Progenitor cell of endocrine pancreas (in vitro differentiated cells): ENCODE measurements at places on chromosomes 16 and 17. TPM values are rescaled to one million over a fixed set of nuclear protein-coding genes. Genes with fewer than 3 reads are reported as not detected.

CSH2 gene
- not detected in 2 replicates for total RNA-seq

DBNDD1 gene
- 53.8 and 57.4 TPM in 2 replicates for total RNA-seq

BANP gene
- 41.5 and 53.9 TPM in 2 replicates for total RNA-seq

TMC7 gene
- total RNA-seq: 4.8 and 6.2 TPM in 2 replicates

FOXF1 gene
- not detected in 2 replicates for total RNA-seq

PLXDC1 gene
- total RNA-seq: 2.3 and 3.7 TPM in 2 replicates

KRT20 gene
- not detected in 2 replicates for total RNA-seq

DOC2B gene
- 1.2 and 1.3 TPM in 2 replicates for total RNA-seq

TBC1D3E gene
- total RNA-seq: 0.14 TPM in 1 of 2 replicates, not detected in the other

RDM1 gene
- total RNA-seq: 4.2 and 4.8 TPM in 2 replicates

SLC16A13 gene
- total RNA-seq: 19.6 and 20.3 TPM in 2 replicates

IRF8 gene
- 2.0 TPM in 2 replicates for total RNA-seq

- DNase-seq: peak; percentile 59
Observed at GRCh38 chr17:29572691-29573557, 4.4 kb downstream of the TP53I13 start.

DNA sequence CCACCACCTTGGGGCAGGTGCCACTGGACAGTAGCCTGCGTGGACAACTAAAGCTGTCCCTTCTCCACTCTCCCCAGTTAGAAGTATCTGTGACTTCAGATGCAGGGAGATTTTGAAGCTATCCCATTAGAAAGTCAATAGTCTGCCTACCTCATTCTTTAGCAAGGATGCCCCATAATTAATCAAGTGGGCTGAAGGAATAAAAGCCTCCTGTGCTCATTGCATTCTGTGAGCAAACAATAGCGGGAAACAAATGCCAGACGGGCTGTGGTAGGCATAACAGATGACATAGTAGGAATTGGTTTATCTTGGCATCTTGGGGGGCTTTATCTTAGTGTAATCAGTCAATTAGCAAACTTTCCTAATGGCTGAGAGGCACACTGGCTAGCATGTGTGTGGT lies 96.7 kb upstream of the HSBP1 start:
- DNase-seq: no peak

DNA sequence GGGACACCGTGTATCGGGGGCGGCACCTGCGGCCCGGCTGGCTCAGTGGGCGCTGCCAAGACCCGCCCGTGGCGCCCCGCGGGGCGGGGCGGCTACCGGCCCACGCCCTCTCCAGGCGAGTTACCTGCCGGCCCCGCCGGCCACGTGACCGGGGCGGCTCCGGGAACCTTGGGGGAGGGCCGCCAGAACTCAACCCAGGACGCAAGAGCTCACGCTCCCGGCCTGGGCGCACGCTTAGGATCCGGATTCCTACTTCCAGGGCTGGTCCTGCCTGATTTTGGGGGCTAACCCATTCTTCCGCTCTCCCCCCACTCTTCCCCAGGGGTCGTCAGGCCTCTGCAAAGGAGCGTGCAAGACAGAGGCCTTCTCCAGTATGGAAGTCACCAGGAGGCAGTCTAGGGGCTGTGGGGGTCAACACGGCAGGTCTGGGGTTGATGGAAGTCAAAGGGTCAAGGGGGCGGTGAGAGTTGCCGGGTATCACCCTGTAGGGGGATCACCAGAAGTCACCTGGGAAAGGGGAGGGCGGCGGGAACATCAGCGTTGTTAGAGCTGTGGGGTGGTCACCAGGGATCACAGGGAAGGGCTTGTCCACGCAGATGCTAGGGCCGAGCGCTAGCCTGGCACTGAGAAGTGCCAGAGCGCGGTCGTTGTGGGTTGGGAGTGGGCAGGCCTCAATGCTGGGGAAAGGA lies 354 bp upstream of the ESRP2 start:
- DNase-seq: peak; percentile 67

DNA sequence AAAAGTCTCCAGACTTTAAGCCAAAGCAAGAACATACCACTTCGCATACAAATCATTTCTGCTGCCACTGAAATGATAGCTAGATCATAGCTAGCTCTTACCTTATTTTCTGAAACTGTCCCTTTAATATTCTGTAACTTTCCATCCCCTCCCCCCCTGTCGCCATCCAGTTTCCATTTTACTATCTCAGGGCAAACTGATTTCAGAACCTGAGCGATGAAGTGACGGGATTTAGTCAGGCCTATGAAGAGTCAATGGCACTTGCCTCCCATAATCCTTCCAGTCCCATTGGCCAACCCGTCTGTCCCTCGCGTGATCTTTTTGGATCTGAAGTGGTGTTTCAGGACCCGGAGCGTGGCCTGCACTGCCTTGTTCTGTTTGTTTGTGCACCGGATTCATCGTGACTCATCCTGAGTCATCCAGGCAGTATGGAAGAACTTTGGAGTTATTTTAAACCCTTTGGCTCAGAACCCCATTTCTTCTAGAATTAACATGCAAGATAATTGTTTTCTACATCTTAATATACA lies 199.8 kb upstream of the CHMP6 start:
- no peak for DNase-seq

GRCh38 chr17:41098481-41098880 lies 539 bp upstream of the KRTAP4-8 start:
- no peak for DNase-seq

DNA sequence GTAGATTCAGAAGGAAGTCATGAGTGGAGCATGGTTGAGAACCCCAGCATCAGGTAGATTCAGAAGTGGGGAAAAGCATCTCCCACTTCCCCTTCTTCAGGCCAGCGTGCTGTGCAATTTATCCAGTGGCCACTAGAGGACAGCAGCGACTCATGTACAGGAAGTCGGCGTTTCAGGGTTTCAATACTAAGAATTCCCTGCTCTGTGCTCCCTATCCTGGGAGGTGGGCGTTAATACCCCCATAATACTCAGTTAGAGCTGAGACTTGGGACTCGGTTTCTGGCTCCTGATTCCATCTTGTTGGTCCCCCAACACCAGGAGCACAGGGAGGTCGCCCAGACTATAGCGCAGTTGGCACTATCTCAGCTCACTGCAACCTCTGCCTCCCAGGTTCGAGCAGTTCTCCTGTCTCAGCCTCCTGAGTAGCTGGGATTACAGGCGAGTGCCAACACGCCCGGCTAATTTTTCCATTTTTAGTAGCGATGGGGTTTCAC lies 75.3 kb upstream of the AMZ2 start:
- peak; percentile 59 for DNase-seq

DNA sequence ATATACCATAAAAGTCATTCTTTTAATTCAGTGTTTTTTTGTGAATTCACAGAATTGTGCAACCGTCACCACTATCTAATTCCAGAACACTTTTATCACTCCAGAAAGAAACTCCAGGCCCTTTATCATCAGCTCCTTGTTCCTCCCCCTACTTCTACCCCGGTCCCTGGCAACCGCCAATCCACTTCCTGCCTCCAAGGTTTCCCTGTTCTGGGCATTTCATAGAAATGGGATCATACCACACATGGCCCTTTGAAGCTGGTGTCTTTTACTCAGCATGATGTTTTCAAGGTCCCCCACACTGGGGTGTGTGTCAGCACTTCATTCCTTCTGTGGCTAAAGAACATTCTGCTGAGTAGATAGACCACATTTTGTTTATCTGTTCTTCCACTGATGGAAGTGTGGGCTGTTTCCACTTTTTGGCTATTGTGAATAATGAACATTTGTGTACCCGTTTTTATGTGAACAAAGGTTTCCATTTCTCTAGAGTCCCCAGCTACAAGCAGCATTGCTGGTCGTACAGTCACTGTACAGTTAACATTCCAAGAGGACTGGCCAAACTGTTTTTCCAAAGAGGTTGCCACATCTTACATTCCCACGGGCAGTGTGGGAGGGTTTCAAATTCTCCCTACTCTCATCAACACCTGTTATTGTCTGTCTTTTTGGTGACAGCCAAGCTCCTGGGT lies 75.8 kb upstream of the ZNF469 start:
- no peak for DNase-seq

GRCh38 chr17:81672504-81672903 lies 6.0 kb downstream of the CCDC137 start:
- DNase-seq: no peak

- DNase-seq: no peak
Observed at GRCh38 chr17:35166526-35166925, 18.9 kb downstream of the UNC45B start.

DNA sequence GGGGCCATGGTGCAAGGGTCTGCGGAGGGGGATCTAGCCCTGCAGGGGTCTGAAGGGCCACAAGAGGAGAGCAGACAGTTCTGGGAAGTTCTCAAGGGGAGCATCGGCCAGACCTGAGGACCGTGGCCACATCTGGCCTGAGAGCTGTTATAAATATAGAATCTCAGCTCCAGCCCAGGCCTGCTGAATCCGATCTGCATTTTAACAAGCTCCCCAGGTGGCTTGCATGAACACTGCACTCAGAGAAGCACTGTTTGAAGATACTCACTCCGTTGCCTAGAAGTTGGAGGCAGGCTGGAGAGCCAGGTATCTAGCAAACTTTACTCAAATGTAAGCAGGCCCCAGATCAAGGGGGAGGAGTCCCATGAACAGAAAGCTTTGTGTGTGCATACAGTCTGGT lies 61.3 kb downstream of the NKD1 start:
- no peak for DNase-seq

DNA sequence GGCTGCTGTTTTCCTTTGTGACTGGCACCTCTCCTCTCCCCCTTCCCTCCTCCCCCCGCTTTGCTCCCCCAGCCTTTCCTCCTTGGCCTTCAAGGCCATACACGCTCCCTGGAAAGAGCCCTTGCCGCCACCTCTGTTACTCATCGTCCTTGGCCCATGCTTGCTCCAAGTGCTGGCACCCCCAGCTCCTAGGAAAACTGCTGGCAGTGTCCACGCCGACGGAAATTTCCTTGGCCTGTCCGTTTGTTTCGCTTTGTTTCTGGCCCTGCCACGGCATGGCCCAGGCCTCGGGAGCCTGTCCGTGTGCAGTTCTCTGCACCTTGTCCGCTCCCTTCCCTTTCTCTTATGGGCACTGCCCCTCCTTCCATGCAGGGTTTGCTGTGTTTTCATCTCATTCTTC lies 18.0 kb downstream of the CA5A start:
- DNase-seq: no peak

DNA sequence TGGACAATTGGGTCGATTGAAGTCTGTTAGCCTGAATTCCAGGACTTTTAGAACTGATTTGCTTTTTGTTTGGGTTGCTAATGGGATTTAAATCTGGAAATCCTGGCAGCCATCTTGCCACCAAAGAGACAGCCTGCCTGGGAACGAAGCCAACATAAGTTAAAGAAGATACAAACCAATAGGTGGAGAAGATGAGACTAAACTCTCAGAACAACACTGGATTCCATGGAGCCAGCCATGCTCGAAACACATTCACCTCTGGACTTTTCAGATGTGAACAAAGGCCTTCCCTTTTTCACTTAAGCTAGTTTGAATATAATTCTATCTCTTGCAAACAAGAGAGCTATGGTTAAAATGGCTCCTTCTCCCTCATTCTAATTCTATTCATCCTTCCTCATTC lies 135.9 kb downstream of the TOX3 start:
- DNase-seq: no peak

DNA sequence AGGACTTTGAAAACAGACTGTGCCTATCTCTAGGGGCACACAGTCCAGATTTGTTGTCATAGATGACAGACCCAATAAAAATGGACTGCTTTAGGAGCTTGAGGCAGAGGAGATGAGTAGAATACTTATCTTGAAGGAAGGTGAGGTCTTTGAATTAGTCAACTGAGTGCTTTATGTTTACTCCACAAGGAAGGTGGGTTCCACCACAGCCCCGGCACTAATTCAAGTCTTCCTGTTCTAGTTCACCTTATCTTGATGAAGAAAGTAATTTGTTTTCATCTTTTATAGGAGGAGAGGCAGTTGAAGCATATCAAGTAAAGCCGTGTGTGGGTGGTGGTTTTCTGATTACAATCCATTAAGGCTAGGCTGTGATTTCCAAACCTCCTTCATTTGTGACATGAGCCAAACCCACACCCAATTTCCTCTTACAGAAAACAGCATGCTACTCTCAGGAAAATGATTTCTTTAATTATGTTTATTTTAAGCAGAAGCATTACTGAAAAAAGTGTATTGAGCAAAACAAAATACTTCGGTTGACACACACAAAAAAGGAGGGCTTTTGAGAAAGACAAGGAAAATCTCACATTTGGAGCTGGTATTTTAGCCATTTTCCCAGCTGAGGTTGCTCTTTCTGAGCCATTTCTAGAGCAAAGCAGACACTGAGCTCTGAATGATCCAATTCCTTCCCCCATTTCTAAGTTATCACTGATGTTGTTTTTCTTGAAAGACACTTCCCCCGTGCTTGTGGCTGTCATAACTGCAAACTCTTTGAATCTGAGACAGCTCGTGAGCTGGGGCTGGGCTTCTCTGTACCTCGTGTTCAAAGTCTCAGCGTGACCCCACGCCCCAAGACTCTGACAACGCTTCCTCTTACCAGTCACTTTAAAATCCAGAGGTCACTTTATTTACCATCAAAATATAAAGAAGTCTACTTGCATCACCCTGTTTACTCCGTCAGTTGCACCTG lies 35.4 kb downstream of the CDRT15 start:
- DNase-seq: no peak

GRCh38 chr17:82232876-82233785 lies 4.3 kb downstream of the SLC16A3 start:
- DNase-seq: no peak

- DNase-seq: no peak
Observed at GRCh38 chr17:73799781-73800627, 155.8 kb upstream of the SDK2 start.

DNA sequence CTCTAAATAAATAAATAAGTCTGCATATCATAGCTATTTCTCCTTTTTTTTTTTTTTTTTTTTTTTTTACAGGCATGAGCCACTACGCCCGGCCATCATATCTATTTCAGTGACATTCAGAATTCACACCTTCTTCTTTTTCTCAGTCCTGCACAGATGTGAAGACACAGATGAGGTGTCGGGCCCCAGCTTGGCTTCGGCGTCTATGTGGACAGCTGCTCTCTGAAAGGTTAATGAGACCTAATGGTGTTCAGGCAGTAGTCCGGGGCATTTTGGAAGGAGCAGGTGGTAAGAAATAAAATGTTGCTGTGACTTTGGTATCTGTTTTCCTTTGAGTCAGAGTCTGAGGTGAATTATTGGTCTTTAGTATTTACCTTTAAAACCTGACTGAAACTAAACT lies 23.6 kb downstream of the TANGO6 start:
- no peak for DNase-seq

GRCh38 chr17:80584176-80584905 lies 39.7 kb downstream of the RPTOR start:
- no peak for DNase-seq

GRCh38 chr16:7211781-7212180 lies 120.9 kb upstream of the RBFOX1 start:
- DNase-seq: no peak

GRCh38 chr17:20206068-20206467 lies 196.9 kb downstream of the SPECC1 start:
- DNase-seq: no peak

- no peak for DNase-seq
Observed at GRCh38 chr17:57519800-57520199, 225.3 kb downstream of the CCDC182 start.
